ENCODE measurements at places on chromosomes 12 and 14. TPM values are rescaled to one million over a fixed set of nuclear protein-coding genes. Genes with fewer than 3 reads are reported as not detected.

The SLC8A3 gene
- 46.0 TPM for total RNA-seq

The POU6F1 gene
- total RNA-seq, result 31.9 TPM

The GRIN2B gene
- 243 TPM for total RNA-seq

The GARIN6 gene
- total RNA-seq, result not detected

The RTN1 gene
- 797 TPM for total RNA-seq

The TAS2R50 gene
- 26.3 TPM for total RNA-seq

The ANKRD33 gene
- not detected for total RNA-seq

The TNS2 gene
- total RNA-seq, result 31.6 TPM

The ASCL1 gene
- total RNA-seq, result 15.0 TPM

The DPY19L2 gene
- total RNA-seq, result 49.8 TPM

The PRB2 gene
- not detected for total RNA-seq

The SIX6 gene
- total RNA-seq, result not detected

The ADAM21 gene
- not detected for total RNA-seq

The POTEM gene
- not detected for total RNA-seq

The TMEM132C gene
- 1.9 TPM for total RNA-seq

The HNF1A gene
- not detected for total RNA-seq

The DIO2 gene
- total RNA-seq, result 24.4 TPM

The HNRNPA1 gene
- 545 TPM for total RNA-seq

The SSTR1 gene
- total RNA-seq, result 10.0 TPM

The TAS2R31 gene
- total RNA-seq, result 46.6 TPM

The LAG3 gene
- not detected for total RNA-seq

The NDUFA12 gene
- total RNA-seq, result 65.4 TPM

The SYCP3 gene
- total RNA-seq, result 1.3 TPM

The ACAD10 gene
- total RNA-seq, result 44.8 TPM

The COA8 gene
- total RNA-seq, result 31.0 TPM

The PRKCH gene
- total RNA-seq, result 5.3 TPM

The CTSG gene
- total RNA-seq, result not detected

Data from parietal lobe (tissue), 2 donors.